ENCODE measurements at places on chromosomes 13 and 19.

GRCh38 chr19:48777720-48778119 is 22.4 kb downstream of the FGF21 start:
- DNase-seq: no peak

DNA sequence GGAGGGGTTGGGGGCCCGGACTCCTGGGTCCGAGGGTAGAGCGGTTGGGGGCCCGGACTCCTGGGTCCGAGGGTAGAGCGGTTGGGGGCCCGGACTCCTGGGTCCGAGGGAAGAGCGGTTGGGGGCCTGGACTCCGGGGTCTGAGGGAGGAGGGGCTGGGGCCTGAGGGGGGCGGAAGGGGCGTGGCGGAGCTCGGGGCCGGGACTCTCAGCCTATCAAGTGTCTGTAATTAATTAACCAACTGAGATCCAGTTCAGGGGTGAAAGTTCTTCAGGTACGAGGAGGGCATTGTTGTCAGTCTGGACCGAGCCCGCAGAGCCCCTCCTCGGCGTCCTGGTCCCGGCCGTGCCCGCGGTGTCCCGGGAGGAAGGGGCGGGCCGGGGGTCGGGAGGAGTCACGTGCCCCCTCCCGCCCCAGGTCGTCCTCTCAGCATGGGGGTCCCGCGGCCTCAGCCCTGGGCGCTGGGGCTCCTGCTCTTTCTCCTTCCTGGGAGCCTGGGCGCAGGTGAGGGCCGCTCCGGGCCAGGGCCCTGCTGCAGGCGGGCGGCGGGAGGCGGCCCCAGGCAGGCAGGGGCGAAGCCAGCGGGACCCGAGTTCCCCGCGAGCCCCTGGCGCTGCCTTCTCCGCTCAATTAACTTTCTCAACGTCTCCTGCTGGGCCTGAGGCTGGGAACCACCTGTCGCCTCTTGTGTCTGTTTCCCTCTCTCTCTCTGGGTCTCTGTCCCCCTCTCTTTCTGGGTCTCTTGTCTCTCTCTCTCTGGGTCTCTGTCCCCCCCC is 697 bp downstream of the FCGRT start:
- DNase-seq: peak; percentile 91

- peak; percentile 97 for DNase-seq
These were observed 603 bp downstream of the RFX1 start for GRCh38 chr19:14005349-14006084.

GRCh38 chr13:52851137-52851962 is 2.9 kb upstream of the PCDH8 start:
- no peak for DNase-seq

DNA sequence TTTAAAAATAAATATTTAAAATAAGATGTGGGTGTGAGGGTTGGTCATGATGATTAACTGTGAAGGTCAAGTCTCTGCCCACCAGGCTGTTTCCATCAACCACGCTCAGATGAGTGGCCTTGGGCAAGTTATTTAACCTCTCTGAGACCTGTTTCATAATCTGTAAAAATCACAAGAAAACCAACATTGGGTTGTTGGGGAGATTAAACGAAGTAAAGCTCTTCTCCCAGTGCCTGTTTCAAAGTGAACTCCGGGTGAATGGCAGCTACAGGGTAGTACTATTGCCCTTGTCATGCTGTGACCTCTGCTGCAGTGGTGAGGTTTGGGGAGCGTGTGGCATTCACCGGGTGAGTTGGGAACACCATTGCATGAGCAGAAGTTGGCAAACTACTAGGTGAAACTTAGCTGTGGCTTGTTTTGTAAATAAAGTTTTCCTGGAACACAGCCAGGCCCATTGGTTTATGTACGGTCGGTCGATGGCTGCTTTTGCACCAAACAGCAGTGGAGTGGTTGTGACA is 153.2 kb downstream of the USP12 start:
- DNase-seq: no peak

DNA sequence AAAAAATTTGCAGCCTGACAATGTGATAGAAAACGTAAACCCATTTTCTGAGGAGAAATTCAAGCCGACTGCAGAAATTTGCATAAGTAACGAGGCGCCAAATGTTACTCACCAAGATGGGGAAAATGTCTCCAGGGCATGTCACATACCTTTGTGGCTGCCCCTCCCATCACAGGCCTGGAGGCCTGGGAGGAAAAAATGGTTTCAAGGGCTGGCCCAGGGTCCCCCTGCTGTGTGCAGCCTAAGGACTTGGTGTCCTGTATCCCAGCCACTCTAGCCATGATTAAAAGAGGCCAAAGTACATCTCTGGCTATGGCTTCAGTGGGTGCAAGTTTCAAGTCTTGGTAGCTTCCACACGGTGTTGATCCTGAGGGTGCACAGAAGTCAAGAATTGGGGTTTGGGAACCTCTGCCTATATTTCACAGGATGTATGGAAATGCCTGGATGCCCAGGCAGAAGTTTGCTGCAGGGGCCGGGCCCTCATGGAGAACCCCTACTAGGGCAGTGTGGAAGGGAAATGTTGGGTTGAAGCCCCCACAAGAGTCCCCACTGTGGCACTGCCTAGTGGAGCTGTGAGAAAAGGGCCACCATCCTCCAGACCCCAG is 1842.3 kb downstream of the PCDH9 start:
- no peak for DNase-seq

DNA sequence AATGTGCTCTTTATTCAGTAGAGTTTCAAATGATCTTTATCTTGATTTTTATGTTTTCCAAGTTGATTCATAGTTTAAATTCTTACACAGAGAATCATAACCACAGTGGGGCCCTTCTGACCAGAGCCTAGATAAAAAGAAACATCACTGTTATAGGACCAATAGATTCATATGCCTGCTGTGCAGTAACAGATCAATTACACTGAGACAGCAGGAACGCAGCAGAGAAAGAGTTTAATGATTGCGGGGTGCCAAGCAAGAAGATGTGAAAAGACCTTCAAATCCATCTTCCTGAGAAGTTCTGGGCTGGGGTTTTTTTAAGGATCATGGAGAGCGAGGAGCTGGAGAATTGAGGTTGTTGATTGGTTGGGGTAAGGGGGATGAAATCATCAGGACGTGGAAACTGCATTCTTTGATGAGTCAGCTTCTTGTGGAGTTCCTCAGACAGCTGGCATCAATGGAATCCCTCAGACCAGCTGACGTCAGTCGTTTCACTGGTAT is 346.6 kb downstream of the TBC1D4 start:
- DNase-seq: no peak

DNA sequence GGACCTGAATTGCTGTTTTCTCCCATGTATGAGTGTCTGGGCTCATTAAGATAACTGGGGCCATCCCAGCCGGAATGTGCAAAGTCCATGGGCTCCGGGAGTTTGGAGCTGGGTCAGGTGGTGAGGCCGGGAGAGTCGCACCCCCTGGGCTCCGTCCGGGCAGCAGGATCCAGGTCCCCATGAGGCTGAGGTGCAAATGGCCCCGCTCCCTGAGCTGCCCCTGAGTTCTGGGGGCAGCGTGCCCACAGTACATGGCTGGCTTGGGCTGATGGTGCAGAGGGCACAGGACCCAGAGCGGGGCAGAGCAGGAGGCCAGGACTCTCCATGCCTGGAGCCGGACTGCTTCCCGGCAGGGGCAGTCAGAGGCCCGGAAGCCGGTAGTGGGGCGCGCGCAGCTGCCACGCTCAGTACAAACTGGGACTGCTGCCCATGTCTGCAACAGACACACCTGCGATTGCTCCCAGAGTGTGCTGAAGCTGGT is 136.0 kb downstream of the KDM4B start:
- no peak for DNase-seq

DNA sequence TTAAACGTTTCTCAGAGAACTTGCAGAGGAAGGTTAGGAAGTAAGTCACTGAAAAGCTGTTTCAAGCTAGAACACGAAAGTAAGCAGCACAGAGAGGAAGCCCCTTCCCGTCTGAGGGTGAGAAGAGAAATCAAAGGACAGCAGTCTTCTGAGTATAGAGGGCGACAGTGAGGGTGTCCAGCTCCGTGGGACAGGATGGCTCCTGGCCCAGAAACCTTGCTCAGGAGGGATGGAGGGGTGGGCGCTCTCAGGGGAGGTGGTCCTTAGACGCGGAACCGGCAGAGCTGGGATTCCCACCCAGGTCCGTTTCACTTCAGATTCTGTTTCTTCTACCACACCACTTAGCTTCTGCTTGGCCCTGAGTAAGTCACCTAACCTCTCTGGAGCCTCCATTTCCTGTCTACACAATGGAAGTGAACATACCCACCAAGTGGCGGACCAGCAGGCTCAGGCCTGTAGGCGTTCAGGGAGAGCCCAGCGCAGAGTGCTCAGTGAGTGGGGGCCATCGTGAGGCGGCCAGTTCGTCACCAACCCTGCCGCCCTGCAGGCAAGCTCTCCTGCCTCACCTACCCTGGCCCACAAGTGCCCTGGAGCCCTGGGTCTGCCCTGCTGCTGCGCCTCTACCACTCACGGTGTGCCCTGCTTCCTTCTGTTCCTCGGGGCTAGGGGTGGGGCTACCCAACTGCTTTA is 5.5 kb upstream of the RSPH6A start:
- DNase-seq: no peak

DNA sequence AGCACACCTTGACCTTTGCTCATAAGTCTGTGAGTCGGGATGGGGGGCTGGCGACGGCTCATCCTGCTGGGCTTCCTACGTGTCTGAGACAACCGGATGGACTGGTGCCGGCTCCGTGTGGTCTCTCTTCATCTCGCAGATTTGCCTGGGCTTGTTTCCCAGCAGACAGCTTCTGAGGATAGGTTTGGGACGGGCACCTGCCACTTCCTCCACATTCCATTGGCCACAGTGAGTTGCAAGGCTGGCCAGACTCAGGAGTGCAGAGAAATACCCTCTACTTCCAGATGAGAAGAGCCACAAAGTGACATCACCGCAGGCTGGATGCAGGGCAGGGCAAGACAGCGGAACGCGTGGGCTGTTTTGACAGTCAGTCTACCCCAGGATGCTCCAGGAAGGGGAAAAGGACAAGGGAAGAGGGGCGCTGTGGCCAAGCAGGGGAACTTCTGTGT is 48.1 kb downstream of the IRS2 start:
- DNase-seq: no peak

- DNase-seq: no peak
These were observed 151.1 kb downstream of the LHFPL6 start for GRCh38 chr13:39451860-39452301.

GRCh38 chr13:50386541-50387050 is 371.4 kb downstream of the KCNRG start:
- DNase-seq: no peak

DNA sequence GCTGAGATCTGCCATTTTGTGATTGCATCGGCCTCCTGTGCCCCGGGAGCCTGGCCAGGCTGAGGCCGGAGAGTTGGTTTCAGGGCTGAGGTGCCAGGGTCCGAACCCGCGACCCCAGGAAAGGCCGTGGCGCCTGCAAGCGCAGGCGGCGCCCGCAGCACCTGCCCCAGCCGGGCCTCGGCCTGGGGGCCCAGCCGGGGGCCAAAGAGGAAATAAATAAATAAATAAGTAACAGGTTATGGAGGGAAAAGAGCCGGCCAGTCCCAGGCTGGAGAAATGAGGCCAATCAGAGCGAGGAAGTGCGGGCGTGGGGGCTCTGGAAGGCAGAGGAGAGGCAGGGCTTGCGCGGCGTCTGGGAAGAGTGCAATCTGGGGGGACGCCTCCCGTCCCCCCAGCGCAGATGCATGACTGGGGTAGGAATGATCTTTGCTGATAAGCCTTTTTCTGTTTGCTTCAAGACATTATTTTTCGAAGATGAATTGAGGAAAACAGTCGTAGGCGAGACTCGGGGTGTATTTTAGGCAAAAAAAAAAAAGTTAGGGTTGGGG is 145.6 kb upstream of the ZNF536 start:
- no peak for DNase-seq

GRCh38 chr13:79212064-79212619 is 193.9 kb downstream of the RBM26 start:
- no peak for DNase-seq

DNA sequence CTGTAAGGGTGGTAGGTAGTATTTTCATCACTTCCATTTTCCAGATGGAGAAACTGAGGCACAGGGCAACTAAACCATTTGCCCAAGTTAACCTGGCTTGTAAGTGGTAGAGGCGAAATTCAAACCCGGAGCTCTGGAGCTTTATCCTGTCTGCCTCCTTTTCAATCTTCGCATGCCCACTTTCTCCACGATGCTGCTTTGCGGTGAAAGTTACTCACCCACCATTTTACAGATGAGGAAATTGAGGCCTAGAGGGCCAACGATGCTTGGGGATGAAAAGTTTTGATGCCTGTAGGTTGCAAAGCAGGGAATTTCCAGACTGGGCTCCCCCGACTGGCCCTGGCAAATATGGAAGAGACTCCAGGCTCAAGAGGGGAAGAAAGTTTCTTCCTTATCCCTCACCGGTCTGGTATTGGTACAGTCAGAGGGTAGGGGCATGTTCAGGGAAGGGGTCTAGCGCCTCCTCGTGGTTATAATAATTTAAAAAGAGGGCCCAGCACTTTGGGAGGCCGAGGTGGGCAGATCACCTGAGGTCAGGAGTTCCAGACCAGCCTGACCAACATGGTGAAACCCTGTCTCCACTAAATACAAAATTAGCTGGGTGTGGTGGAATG is 1.9 kb upstream of the SH2D3A start:
- no peak for DNase-seq

DNA sequence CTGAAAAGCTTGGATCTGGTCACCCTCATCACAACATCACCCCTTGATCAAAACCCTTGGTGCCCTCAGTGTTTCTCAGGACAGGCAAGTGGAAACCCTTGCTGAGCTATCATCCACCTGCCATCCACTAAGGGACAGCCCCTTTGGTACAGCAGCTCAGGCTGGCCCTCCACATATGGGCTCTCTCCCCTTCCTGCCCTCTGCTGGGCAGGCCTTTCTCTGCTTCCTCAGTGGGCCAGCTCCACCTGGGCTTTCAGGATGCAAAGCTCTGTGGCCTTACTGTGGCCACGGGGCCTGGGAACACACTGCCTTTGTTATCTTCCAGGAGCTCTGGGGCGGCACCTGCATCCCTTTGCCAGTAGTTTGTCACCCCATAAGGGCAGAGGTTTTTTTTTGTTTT is 4.9 kb downstream of the SUGP1 start:
- DNase-seq: no peak

GRCh38 chr13:83666141-83666540 is 216.1 kb downstream of the SLITRK1 start:
- no peak for DNase-seq

DNA sequence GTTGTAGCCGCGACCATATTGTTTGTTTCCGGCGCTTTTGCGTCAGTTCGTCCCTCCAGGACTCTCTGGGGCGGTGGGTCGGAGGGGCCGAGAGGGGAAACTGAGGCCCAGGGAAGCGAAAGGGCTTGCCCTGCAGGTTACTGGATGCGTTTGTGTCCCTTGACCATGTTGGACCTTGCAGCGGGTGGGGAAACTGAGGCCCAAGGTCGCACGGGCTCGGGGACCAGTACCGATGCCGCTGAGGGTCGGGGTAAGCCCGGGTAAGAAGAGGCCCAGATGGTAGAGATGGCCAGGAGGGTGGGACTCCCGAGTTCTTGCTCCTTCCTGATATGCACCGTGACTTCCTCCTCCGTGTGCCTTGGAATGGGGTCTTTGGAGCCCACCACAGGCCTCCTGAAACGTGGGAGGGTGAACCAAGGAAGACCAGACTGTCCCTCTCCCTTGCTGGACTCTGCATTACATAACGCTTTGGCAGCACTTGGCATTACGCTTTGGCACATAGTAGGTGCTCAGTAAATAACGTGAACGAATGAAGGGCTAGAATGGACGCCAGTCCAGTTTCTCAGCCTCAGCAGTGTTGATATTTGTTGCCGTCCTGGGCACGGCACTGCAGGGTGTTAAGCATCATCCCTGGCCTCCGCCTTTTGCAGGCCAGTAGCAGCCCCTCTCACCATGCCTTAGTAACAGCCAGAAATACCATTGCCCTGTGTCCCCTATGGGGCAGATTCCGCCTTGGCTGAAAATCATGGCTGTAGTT is 743 bp downstream of the CHAF1A start:
- no peak for DNase-seq
